CD4-positive, alpha-beta T cell (primary cell): ENCODE measurements at places on chromosomes 1 and 21.
A peak's percentile ranks its signal among the peaks of the same experiment; 100 is the strongest.

GRCh38 chr1:91278754-91279153 is 125.9 kb downstream of the HFM1 start:
- DNase-seq, result no peak

- no peak for DNase-seq
These were observed 174.3 kb downstream of the SETD4 start for GRCh38 chr21:35885942-35886541.

GRCh38 chr21:44286716-44287632 is 1.3 kb downstream of the AIRE start:
- DNase-seq, result no peak

GRCh38 chr1:3453203-3453761 is 1.2 kb upstream of the ARHGEF16 start:
- DNase-seq, result peak; percentile 68

DNA sequence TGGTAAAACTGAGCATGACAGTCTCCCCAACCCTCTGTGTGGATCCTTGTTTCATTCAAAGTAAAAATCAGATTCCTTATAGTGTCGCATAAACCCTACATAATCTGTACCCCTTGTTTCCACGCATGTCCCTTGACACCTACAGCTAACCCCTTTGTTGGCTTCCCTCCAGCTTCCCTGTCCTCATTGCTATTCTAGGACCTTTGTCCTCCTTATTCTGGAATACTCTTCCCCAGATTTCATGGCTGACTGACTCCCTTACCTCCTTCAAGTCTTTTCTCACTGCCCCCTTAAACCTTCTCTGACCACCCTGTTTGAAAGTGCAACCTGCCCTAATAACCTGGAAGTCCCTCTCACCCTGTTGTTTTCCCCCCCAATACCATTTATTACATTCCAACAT is 4.0 kb downstream of the RNF11 start:
- no peak for DNase-seq

DNA sequence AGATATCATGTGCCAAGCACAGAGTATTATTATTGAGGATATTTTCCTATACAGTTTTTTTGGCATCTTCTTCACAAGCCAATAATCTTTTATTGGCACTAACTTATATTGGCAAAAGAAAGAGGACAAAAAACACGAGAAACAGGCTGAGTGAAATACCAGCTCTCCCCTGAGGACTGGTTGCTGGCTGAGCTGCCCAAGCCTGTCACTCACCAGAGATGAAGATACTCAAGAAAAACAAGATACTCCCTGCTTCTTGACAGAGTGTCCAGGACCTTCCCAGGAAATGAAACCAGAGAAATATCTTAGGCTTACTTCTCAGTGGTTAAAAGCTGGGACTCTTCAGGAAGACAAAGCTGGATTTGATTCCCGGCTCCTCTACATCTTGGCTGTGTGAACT is 35.9 kb upstream of the ATP1B1 start:
- no peak for DNase-seq

- no peak for DNase-seq
These were observed 37.9 kb downstream of the CRB1 start for GRCh38 chr1:197305925-197306324.

GRCh38 chr1:205980237-205980870 is 22.8 kb downstream of the RAB7B start:
- DNase-seq, result no peak

DNA sequence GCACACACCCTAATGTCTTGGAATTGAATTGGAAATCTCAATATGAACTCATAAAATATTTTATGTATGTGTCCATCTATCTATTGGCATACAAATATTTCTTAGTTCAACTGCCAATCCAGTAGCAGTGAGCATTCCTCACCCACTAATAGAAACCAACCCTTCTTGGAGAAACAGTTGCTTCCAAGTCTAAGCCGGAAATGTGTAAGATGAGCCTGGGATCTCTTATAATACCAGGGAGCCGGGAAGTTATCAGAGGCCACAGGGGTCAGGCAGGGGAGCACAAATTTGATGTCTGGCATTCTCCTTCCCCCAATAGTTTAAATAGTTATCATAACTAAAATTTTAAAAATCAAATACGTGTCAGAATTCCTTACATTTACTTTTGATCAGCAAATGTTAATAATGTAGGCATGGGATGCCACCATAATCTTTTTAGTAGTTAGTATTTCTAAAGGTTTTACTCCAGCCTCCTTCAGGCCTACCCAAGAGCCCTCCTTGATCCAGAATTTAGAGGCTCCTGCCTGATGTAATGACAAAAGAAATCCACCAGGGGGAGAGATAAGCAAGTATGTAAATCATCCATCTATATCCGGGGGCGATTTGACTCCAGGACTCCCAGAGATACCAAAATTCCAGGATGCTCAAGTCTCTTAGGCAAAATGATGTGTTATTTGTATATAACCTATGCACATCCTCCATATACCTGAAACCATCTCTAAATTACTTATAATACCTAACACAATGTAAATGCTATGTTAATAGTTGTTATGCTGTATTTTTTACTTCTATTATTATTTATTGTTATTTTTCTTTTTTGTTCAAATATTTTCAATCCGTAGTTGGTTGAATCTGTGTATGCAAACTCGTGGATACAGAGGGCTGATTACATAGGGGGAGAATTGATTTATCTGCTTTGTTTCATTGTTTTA is 218.7 kb upstream of the COA6 start:
- DNase-seq, result no peak

DNA sequence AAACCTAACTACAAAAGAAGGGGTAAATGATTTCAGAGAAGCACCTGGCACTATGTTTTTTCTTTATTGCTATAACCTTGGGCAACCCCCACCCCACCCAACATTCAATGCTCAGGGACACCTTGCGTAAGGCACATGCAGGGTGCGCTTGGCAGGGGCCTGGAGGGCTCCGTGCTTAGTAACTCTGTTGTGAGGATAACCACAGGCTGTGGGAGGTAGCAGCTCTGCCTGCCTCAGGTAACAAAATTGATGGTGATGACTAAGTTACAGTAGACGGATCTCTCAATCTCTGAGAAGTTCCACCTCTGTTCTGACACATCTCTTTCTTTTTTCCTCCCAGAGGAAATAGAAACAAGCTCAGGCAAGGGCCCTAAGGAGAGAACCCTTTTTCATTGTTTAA is 8.7 kb upstream of the CCN1 start:
- no peak for DNase-seq

- no peak for DNase-seq
These were observed 369.5 kb upstream of the LYPLAL1 start for GRCh38 chr1:218804014-218804785.

GRCh38 chr1:92475029-92475428 is 11.7 kb downstream of the GFI1 start:
- DNase-seq, result no peak

GRCh38 chr1:180233191-180234011 is 3.3 kb downstream of the LHX4 start:
- no peak for DNase-seq
